LHCN-M2 (cell line): ENCODE measurements at places on chromosomes 13 and 19.
A peak's percentile ranks its signal among the peaks of the same experiment; 100 is the strongest.

- DNase-seq = no peak
Measured at GRCh38 chr13:37608750-37609339, 10.3 kb upstream of the POSTN start.

- no peak for DNase-seq
Measured at GRCh38 chr13:33846303-33847062, 28.5 kb downstream of the RFC3 start.

- DNase-seq = no peak
Measured at GRCh38 chr13:111621164-111621563, 300.7 kb downstream of the TEX29 start.

- peak; percentile 22 for DNase-seq
Measured at GRCh38 chr19:17075864-17076542, 426 bp downstream of the MYO9B start.

- no peak for DNase-seq
Measured at GRCh38 chr13:76750126-76750525, 136.1 kb downstream of the KCTD12 start.

GRCh38 chr13:20258208-20258962 is 26.3 kb upstream of the GJB6 start:
- no peak for DNase-seq

DNA sequence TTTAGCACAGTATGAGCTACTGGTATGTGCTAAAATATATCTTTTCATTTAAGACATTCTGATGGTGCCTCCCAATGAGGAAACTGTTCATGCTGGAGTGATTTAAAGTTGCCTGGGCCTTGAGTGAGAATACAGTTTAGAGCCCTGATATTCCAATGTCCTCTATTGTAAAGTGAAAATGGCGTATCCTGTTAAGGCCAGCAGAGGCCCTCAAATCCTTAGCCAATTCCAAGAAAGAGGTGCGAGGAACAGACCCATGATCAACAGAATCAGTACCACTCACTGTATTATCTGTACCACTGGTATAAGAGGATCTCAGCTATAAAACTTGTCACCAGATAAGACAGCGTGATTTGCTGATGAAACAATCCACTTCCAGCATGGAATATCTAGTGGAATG is 273.1 kb upstream of the SLITRK5 start:
- no peak for DNase-seq

- DNase-seq = peak; percentile 2
Measured at GRCh38 chr13:65725006-65725405, 1505.1 kb downstream of the PCDH9 start.

- DNase-seq = no peak
Measured at GRCh38 chr13:103926118-103926517, 859.9 kb upstream of the SLC10A2 start.

- no peak for DNase-seq
Measured at GRCh38 chr13:49418206-49418605, 25.7 kb downstream of the CAB39L start.

DNA sequence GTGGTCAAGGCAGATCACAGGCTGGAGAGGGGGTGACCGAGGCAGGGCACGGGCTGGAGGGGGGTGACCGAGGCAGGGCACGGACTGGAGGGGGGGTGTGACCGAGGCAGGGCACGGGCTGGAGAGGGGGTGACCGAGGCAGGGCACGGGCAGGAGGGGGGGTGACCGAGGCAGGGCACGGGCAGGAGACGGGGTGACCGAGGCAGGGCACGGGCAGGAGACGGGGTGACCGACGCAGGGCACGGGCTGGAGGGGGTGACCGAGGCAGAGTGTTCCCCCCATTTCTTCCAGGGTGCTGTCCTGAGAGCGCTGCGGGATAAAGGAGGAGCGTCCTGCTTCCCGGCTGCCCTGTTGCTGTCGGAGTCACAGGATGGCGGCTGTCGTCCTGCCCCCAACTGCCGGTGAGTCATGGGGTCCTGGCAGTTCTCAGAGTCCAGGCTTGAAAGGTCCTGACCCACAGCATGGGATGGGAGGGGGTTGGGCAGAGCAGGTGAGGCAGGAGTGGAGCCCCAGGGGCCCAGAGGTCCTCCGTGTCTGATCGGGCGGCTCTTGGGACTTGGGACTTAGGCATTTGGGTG is 5.3 kb downstream of the ZNF557 start:
- DNase-seq = no peak

DNA sequence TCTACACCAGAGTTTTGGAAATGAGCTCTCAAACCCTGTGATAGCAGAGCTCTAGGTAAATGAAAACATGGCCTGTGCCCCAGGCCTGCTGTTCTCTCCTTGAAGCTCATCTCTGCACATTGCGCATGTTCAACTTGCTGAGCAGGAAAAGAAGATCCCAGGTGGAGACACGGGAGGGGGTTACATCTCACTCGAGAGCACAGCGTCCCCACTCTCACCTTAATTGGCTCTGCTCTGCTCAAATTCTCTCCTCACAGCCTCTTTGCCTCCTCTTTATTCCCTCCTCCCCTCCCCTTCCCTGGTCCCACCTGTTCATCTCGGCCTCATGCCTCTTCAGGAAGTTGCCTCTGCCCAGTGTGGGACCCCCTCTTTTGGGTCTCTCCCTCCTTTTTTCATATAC is 44.7 kb downstream of the RGCC start:
- DNase-seq = no peak

DNA sequence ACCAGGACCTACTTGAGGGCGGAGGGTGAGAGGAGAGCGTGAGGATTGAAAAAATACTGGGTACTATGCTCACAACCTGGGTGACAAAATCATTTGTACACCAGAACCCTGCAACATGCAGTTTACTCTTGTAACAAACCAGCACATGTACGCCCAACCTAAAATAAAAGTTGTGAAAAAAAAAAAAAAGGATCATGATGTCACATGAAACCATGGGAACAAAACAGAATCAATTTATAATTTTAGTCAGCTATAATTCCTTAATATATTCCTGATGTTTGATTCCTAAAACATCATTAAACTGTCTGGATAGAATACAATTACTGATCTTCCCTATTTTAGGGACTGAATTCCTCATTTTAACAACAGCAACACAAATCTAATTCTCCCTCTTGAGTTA is 160.6 kb upstream of the SPRY2 start:
- no peak for DNase-seq

DNA sequence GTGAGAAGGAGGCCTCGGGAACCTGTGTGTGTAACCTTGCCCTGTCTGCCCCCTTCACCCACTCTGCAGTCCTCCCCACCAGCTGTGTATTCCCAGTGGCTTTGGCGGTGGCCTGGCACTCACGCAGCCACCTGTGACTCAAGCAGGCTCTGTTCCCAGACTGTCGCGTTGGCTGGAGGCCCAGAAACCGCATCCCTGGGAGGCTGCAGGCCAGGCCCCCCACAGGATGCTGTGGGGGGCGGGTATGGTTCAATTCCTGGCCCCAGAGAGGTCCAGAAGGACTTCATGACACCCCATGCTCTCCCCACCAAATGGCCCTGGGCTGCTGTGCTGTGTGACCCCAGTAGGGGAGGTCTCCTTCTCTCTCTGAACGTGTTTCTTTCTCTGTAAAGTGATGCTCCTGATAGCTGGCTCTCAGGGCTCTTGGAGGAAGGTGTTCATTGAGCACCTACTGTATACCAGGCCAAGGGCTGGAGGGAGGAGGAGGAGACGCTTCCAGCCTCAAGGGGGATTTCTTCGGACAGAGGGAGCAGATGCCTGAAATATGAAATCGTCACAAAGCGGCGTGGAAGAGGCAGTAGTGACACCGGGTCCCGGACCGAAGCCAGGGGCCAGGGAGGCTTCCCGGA is 1.9 kb upstream of the LINGO3 start:
- DNase-seq = peak; percentile 43

GRCh38 chr19:2053601-2054389 is 2.8 kb upstream of the MKNK2 start:
- DNase-seq = no peak

DNA sequence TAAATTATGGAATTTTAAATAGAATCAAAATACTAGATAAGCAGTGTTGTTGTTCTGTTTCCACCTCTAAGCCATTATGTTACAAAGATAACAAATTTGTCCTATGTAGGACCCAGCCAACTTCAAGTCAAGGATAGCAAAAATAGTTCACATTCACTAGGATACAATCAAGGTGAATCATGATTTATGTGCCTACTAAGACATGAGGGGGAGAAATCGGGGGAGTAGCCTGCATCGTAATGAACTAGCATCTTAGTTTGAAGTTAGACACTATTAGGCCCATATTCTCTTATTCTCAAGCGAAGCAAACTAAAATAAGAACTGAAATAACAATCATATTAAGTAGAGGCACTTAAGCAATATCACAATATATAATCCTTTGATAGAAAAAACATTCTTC is 779.4 kb upstream of the PCDH9 start:
- DNase-seq = no peak

GRCh38 chr13:112743451-112744167 is 53.8 kb downstream of the ATP11A start:
- no peak for DNase-seq
